ENCODE measurements at places on chromosomes 6 and 20.

GRCh38 chr20:53706466-53707370 lies 113.1 kb upstream of the ZNF217 start:
- DNase-seq: no peak

DNA sequence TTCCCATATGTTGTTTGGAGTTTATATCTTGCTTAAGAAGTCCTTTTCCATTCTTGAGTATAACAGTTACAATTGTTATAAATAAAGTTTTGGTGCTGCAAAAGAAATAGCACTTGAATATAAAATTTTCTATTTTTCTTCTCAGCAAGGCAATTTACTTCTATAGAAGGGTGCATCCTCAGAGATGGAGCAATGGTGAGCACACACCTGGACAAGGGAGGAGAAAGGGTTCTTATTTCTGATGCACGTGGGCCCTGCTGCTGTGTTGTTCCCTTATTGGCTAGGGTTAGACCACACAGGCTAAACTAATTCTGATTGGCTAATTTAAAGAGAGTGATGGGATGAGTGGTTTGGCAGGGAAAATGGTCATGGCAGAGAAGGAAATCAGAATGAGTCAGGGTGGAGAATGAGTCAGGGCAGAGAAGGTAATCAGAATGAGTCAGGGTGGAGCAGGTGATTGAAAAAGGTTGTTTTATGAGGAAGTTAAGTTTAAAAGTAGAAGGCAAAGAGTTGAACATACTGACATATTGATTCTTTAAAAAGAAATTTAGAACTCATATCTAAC lies 38.0 kb downstream of the CST8 start:
- no peak for DNase-seq

- peak; percentile 35 for DNase-seq
These were observed 3.1 kb upstream of the CEBPB start for GRCh38 chr20:50187403-50188051.

GRCh38 chr20:1225263-1225782 lies 521 bp upstream of the RAD21L1 start:
- no peak for DNase-seq

GRCh38 chr20:57658833-57659516 lies 38.7 kb upstream of the ZBP1 start:
- DNase-seq: no peak

- DNase-seq: no peak
These were observed 237.8 kb downstream of the SYNE1 start for GRCh38 chr6:152399399-152399798.

- peak; percentile 66 for DNase-seq
These were observed 124.0 kb upstream of the SLC2A12 start for GRCh38 chr6:134176264-134176975.

GRCh38 chr20:38985603-38986170 lies 23.5 kb downstream of the DHX35 start:
- DNase-seq: no peak

DNA sequence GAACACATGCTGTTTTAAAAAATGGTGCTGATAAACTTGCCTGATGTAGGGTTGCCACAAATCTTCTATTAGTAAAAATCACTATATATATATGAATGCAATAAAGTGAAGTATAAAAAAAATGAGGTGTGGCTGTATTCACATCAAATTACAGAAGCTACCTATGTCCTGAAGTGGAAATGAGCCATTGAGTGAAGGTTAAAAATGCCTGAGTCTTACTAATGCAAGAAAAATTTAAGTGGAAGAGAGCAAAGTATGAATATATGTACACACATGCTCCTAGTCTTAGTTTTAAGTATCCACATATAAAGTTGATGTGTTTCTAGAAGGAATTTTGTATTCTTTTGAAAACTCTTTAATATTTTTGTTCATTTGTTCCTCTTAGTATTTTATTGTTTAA lies 808.3 kb upstream of the MAN1A1 start:
- DNase-seq: no peak

DNA sequence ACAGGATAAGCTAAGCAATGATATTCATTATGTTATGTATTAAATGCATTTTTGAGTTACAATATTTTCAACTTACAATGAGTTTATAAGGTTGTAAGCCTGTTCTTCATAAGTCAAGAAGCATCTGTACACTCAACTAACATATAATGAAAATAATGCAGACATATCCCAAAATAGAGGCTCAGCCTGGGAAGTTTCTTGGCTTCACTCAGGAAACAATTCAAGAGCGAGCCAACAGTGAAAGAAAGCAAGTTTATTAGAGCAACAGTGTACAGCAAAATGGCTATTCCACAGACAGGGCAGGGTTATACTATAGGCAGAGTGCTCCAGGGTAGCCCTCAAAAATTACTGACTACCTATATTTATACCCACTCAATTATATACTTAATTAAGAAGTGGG lies 1581.8 kb downstream of the HACE1 start:
- no peak for DNase-seq

DNA sequence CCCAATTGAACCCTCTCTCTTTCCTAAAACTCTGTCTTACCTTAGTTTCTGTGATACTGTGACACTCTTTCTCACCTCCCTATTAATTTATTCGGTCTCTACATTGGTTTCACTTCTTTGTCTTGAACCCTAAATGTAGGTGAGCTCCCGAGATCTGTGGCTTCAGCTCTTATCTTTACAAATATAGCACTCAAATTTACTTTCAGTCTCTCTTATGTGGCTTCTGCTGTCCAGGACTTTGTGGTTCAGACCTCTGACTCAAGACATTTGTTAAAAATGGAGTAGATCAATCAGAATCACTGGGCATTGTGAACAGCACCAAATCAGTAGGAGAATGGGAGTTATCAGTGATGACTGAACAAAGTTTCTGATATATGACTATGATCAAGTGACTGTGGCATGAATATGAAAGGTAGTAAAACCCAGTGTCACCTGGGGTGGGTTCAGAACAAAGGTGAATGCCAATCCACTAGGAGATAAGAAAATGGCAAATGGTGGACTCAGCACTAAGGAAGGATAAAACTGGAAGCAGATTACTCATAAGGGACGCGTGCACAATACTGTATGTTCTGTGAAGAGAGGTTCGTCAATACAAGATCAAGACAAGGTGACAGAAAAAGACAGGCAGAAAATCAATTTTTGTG lies 27.2 kb downstream of the IL17F start:
- no peak for DNase-seq

DNA sequence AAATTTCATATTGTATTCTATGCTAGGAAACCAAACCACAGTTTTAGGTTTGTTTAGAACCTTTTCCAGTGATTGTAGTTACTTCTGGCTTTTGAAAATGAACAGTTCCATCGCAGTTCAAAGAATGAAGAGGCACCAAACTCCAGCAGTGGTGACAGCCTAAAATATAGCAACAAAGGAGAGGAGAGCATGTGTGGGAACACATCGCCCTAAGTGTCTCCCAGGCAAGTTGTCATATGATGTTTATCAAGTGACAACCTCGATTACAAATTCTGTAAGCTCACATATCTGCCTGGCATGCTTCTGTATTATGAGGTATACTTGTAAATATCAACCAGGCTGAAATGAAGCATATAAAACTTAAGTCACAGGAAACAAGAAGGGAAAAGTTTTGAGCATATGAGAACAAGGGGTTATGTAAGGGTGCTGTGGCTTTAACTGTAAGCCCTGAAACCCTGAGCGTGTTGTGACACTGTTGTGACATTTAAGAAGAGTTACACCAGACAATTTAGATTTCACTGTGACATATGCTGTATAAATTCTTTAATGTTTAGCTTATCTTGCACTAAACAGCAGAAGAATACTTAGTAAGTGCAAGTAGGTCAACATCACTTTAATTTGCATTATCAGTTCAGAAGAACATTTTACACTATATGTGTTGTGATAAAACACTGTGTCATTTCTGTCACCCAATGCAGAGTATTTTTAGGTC lies 29.1 kb upstream of the FBXL4 start:
- no peak for DNase-seq

GRCh38 chr6:137550535-137550934 lies 56.3 kb upstream of the OLIG3 start:
- no peak for DNase-seq

GRCh38 chr6:5464099-5464885 lies 203.0 kb downstream of the FARS2 start:
- no peak for DNase-seq
